H7 (cell line): ENCODE measurements at places on chromosomes 4 and X.
A peak's percentile ranks its signal among the peaks of the same experiment; 100 is the strongest.

GRCh38 chr4:139526928-139527327 is 29.1 kb downstream of the SETD7 start:
- DNase-seq, result no peak

DNA sequence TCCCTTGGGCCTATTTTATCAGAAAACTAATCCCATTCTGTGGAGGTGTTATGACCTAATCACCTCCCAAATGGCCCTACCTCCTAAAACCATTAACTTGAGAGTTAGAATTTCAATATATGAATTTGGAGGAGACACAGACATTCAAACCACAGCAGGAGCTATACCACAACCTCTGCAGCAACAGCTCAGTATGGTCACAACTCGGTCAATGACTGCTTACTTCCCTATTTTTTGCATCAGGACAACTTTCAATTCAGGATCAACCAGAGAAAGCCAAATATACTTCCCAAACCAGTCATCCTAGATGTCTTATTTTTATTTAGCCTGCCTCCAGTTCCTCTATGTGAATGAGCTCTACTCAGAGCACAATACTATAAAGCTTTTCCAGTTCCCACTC is 11.3 kb upstream of the SMARCA5 start:
- no peak for DNase-seq

GRCh38 chr4:149296503-149296902 is 519.1 kb downstream of the IQCM start:
- DNase-seq, result no peak

- no peak for DNase-seq
Observed at GRCh38 chrX:47595716-47596251, 13.5 kb downstream of the TIMP1 start.

DNA sequence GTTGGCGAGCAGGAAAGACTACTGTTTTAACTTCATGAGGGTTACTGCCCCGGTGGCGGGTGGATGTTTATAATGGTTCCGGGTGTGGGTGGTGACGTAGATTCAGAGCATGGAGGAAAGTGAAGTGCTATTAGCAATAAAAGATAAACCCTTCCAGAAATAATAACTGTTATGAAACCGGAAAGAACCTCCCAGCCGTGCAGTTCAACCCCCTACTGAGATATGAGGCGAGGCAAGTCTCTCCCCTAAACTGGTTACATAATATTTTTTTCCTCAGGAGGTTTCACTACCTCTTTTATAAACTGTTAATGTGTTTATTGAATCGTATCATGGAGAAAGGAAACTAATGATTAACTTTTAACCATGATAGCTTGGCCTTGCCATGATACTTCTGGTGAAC is 33.9 kb upstream of the STIM2 start:
- no peak for DNase-seq

DNA sequence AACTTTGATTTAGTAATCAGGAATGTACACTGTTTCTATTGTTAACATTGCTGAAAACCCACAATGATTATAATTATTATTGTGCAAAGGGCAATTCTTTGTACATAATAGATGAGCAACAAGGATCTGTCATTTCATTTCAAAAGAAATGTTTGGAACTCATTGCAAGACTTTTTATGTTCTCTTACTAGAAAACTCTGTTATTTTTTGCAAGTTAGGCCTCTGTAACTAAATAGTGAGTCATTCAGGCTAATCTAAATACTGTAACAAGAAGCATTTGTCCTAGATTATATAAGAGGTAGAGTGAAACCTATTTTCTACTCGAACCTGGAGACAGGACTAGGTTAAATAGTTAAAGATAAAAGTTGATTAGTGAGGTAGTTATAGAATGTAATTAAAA is 93.2 kb upstream of the FAM47B start:
- DNase-seq, result no peak

GRCh38 chr4:25760048-25760447 is 102.7 kb downstream of the SEL1L3 start:
- DNase-seq, result no peak

DNA sequence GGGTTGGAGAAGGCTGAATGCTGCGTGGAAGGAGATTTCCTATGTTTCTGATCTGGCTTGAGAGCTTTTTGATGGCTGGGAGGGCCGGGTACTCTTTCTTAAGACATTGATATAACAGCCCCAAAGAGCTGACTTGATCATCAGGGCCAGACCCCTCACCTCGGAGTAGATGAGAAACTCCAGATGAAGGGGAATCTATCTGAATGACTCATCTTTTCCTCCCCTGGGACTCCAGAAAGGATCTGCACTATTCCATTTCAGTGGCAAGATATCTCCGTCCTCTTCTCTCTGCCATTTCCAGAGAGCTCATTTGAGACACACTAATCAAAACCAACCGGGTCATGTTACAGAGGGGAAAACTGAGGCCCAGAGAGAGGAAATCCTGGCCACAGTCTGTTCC is 92.9 kb upstream of the MSX1 start:
- DNase-seq, result no peak

DNA sequence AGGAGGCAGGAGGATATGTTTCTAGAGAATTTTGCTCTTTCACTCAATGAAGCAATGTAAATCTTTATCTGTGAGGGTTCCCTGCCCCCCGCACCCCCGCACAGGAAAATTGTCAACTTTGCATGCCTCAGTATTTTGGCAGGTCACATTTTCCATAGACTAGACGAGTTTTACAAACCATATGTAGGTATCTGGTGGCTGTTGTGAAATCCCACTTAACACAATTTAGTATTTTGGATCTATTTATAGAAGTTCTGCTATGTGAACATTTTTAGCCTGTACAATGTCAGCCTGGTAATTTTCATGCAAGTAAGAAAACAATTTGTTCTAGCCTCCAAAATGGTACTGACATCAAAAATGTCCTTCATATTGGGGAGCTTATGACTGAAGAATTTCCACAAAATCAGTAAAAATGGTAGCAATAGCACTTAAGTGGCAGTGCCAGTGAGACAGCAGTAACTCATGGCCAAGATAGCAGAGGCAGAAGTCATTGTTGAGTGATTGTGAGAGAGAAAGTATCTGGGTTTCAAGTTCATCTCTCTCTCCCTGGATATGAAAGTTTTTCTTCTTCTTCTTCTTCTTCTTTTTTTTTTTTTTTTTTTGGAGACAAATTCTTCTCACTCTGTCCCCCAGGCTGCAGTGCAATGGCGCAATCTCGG is 12.4 kb upstream of the FRYL start:
- DNase-seq, result no peak

DNA sequence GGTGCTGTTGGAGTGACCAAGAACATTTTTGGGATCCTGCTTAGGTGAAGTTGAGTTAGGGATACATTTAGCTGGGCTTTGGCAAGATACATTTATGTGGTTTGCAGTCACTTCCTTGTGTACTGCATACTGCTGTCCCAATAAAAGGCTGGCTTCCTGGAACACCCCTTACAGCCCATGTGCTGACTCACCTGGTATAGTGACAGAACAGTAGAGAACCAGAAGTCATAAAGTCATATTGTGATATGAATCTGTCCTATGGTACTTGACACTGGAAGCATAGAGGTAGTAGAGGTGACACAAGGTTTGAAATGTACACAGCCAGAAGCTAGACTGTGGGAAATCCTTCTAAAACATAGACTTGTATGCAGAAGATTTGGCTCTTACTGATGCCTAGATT is 55.3 kb upstream of the SLC25A43 start:
- no peak for DNase-seq

DNA sequence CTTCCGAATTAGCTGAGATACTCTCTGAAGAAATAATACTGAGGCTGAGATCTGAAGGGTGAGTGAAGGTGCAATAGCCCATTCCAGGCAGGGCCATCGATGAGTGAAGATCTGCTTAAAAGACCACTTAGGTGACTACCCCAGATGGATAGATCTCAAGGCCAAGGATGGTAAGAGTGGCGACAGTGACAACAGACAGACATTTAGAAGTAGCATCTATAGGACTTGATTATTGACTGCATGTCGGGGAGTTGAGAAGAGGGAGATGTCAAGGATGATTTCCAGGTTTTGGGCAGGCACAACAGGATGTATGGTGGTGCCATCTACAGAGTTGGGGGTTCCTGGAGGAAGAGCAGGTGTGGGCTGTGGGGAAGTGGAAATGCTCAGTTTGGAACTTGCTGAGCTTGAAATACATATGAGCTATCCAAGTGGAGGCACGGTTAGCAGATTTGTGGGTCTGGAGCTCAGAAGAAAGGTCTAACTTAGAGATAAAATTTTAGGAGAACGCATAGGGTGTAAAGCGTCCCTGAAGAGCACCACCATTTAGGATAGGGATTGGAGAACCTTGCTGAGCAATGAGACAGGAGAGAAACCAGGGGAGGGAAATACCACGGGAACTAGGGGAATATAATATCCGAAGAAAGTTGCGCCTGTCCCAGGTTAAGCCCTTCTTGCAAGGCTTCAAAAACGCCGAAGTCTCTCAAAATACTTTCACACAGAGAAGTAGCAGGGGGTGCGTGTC is 688 bp downstream of the UFSP2 start:
- peak; percentile 8 for DNase-seq

DNA sequence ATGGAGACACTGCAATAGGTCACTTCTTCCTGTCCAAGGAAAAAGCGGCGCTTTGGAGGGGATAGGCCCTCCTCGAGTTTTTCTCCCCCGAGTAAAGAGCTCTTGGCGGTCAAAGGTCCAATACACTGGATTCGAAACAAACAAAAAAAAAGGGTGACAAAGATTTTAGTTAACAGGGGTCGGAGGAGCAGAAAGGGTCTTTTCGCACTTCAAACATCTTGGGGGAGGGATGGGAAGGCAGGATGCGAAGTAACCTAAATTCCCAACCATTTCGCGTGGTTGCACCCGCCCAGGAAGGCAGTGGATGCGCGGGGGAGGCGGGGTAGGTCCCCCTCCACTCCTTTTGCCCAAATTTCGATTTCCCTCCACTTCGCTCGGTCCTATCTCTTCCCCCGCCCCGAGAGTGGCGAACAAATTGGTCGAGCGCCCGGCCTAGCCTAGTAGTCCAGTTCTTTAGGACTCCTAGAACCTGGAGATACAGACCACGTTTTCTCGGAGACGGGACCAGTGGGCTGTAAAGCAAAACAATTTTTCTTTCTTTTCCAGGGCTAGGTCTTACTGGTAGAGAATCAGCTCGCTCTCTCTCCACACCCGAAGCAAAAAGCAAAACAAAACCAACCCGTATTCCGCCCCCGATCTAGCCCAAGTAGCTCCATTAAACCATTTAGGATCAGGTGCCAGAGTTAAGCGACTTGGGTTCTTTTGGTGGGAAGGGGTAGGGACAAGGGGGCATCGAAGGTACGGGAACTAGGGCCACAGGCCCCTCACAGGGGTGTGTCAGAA is 2.0 kb upstream of the STAG2 start:
- peak; percentile 65 for DNase-seq

DNA sequence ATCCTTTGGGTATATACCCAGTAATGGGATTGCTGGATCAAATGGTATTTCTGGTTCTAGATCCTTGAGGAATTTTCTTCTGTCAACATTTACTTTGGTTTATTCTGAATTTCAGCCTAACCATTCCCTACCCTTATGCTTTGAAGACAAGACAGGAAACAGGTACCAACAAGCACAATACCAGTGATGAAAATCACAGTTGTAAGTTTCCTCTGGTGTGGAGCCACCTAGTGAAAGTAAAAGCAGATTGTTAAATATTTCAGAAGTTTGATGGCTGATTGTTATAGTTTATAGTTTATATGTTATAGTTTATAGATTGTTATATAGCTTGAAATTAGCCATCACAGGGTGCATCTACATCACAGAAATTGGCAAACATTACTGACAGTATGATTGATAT is 104.5 kb upstream of the AGA start:
- DNase-seq, result no peak

DNA sequence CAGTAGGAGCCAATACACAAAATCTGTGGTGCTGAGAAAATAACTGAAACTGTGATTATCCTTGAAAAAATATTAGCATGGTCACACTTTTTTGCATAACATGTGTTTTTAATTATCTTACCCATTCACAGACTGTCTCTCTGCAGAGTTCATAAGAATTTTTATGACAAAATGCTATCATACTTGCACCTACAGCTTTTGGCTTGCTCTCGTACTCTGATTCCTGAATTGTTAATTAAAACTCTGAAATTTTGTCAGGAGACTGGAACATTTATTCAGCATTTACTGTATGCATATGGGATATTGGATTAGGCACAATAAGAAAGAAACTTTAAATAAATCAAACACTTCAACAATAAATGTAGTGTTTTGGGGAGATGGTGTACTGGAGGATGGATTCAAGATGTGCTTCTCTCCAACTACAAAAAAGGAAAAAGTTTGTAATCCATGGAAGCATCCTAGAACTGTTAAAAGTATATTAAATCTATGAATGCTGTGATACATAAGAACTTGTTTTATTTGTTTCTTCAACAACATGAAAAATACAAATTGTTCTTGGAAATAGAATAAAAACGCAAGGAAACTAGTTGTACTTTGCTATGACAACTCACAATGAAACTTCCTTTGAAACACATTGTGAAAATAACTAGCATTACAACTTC is 260.5 kb downstream of the SPATA18 start:
- no peak for DNase-seq

DNA sequence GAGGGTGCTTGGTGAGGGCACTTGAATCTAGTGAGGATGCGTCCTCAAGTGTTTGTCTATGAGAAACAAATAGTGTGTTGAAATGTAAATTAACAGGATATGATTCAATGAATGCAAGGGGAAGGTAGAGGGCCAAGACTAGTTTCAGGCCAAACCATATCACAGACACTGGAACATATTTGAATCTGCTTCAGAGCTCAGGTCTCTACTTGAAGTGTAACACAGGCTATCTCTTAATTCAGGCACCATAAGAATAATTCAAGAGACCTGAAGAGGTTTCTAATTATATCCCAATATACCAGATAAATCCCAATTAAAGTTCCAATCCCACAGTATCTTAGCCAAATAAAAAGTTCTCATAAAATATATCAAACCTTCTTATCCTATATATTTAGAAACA is 146.5 kb upstream of the INTU start:
- DNase-seq, result no peak

- DNase-seq, result no peak
Observed at GRCh38 chr4:186765673-186766546, 42.3 kb upstream of the FAT1 start.

- no peak for DNase-seq
Observed at GRCh38 chrX:37455381-37455780, 106.2 kb downstream of the PRRG1 start.

- no peak for DNase-seq
Observed at GRCh38 chrX:131565909-131566308, 22.0 kb downstream of the OR13H1 start.

- no peak for DNase-seq
Observed at GRCh38 chr4:53012738-53013137, 150.6 kb downstream of the RASL11B start.

GRCh38 chr4:84403656-84404055 is 95.4 kb downstream of the NKX6-1 start:
- DNase-seq, result no peak

GRCh38 chr4:147173797-147174432 is 228.3 kb upstream of the TTC29 start:
- no peak for DNase-seq
